ENCODE measurements at places on chromosomes 2 and 18.

DNA sequence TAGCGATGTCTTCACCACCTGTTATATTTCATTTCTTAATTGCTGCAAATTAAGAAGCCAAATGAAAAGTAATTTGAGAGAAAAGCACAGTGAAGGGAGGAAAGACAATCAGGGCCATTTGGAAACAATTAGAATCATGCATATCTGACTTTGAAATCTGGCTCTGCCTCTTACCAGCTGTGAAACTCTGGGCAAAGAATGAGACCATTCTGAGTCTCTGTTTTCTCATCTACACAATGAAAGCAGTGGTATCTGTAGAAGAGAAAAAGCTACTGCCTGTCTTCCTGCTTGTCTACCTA is 334.5 kb upstream of the CYRIA start:
- DNase-seq, result no peak

GRCh38 chr2:203596183-203596582 is 61.1 kb upstream of the RAPH1 start:
- DNase-seq, result no peak

DNA sequence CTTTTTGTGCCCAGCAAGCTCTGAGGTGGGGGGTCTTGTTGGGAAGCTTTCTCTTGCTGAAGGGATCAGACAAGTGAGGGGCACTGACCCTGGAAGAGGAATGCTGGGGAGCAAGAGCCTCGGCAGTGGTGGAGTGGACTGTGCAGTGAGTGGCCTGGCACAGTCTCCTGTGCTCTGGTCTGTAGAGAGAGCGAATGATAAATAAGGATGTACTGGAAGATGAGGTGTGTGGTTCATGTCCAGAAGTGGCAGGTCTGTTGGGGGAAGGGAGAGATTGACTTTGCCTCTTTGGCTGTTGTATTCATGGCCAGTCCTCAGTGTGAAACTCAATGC is 5.3 kb upstream of the SLC20A1 start:
- no peak for DNase-seq

DNA sequence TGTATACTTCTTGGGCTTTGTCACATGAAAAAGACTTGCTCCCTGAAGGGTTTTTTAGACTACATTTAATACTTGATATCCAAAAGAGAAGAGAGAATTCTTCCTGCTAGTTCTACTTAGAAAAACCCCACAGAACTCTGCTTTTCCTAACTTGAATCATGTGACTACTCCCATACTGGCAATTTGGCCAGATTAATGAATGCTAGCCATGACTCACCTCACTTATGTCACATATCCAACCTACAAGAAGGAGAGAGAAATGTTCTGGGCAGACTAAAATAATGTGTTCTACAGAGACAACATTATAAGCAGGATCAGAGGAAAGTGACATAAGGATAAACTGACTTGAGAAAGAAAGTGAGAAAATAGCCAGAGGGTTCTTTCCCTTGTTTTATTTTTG is 249.3 kb upstream of the GULP1 start:
- DNase-seq, result no peak

DNA sequence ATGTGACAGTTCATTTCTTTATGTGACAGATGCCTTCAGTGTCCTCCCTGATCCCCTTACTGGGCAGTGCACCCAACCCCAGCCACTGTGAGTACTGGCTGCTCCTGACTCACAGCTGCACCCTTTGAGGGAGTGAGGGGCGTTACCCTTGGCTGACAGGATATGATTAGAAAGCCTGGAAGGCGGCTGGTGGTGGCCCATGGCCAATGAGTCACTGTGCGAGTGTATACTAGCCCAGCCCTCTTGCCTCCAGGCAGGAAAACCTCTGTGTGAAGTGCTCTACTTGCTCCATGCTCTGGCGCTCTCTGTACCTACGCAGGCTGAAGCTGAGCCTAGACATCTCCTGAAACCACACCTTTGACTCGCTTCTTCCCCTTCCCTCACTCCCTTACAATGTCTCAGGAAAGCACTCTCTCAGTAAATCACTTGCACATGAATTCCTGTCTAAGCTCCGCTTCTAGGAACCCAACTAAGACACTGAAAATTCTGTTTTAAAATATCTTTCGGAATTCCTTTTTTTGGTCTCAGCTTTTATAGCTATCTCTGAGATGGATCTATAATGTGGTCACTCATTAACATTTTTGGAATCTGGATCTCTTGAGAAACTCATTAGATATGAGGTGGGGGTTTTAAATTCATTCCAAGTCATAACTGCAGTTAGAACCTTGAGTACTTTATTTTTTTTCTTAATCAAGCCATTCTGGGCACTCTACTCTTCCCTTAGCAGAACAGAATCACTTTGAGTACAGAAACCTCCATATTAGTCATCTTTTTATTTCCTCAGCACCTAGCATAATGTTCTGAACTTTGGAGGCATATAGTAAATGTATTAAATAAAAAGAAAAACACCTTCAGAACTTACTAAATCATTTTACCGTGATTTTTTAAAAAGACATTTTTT is 25.3 kb upstream of the STAM2 start:
- DNase-seq, result no peak

GRCh38 chr2:165069151-165069550 is 113.8 kb upstream of the SLC38A11 start:
- DNase-seq, result no peak

GRCh38 chr2:107323946-107324565 is 438.1 kb upstream of the ST6GAL2 start:
- DNase-seq, result no peak

- DNase-seq, result no peak
Observed at GRCh38 chr18:55322178-55322735, 265.7 kb downstream of the TCF4 start.

- DNase-seq, result no peak
Observed at GRCh38 chr2:207224381-207224780, 58.6 kb upstream of the KLF7 start.

DNA sequence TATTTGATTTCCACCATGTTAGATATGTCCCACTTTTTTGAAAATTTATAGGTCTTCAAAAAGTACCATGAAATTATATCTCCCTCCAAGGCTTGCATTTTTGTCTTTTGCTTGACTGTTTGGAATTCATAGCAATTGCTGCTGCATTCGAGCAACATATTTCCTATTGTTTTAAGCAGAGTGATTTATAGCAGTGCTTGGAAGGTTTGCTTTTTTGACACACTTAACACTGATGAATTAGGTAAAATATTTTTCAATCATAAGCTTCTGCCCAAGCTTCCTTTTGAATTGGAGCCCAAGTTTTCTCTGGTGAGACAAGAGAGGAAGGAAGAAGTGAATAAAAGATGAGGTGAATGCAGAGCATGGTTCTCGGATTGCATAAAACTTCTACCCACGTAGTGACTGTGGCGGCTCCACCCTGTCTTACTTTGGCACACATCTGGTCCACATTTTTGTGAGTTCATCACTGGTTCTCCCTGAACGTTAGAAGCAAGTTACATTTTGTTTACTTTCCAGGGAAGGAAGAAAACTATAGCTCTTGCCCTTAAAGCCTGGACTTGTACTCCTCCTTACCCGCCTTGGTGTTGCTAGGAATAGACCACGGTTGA is 667.0 kb downstream of the TSN start:
- no peak for DNase-seq

GRCh38 chr2:122244598-122245229 is 489.3 kb downstream of the TSN start:
- DNase-seq, result no peak

GRCh38 chr2:208311321-208311720 is 45.3 kb downstream of the PIKFYVE start:
- no peak for DNase-seq

Data from activated CD4-positive, CD25-positive, alpha-beta regulatory T cell treated with anti-CD3 and anti-CD28 coated beads, Interleukin-2, amount 50 U/mL, for 16 hours (primary cell).